ENCODE measurements at places on chromosomes 13 and 19.

DNA sequence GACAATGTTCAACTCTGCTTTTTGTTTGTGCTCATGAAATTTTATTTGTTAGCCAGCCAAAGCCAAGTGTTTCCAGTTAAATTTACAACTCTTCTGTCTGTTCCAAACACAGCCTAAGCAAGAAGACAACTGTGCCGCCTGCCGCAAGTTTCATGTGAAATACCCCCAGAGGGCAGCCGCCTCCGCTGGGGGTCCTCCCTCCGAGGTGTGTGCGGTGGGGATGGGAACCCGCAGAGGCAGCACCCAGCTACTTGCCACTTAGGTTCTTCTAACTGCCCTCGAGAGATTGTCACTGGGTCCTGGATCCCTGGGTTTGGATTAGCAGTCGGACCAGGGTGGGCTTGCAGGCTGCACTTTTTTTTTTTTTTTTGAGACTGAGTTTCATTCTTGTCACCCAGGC, 28.5 kb downstream of the ATP11A start:
- DNase-seq = no peak

GRCh38 chr13:113034451-113035212, 65.6 kb downstream of the MCF2L start:
- DNase-seq = no peak

- no peak for DNase-seq
These were observed 48.6 kb downstream of the FAM124A start for GRCh38 chr13:51270623-51271415.

DNA sequence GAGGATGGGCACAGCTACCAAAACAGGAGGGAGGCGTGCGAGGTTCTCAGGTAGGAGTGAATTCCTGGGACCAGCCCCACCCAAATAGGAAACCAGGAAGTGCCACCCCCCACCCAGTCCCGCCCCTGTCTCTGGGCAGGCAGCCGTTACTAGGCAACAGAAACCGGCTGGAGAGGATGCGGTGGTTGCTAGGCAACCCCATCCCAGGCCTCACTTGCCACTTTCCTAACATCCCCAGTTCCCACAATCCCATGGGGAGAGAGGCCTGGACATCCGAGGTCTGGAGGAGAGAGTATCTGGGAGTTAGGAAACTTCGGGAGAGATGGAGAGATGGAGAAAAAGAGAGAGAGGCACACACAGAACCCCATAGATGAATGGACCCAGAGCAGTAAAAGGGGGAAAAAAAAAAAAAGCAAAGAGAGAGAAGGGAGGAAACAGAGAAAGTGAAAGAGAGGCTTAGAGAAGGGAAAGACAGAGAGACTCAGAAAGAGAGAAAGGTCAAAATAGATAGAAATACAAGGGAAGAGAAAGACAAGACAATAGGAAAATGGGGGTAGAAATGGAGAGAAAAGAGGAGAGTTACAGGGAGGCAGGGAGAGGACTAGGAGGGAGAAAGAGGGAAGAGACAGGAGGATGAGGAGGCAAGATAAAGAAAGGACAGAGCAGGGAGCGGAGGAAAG, 3.8 kb downstream of the GRIK5 start:
- DNase-seq = no peak

DNA sequence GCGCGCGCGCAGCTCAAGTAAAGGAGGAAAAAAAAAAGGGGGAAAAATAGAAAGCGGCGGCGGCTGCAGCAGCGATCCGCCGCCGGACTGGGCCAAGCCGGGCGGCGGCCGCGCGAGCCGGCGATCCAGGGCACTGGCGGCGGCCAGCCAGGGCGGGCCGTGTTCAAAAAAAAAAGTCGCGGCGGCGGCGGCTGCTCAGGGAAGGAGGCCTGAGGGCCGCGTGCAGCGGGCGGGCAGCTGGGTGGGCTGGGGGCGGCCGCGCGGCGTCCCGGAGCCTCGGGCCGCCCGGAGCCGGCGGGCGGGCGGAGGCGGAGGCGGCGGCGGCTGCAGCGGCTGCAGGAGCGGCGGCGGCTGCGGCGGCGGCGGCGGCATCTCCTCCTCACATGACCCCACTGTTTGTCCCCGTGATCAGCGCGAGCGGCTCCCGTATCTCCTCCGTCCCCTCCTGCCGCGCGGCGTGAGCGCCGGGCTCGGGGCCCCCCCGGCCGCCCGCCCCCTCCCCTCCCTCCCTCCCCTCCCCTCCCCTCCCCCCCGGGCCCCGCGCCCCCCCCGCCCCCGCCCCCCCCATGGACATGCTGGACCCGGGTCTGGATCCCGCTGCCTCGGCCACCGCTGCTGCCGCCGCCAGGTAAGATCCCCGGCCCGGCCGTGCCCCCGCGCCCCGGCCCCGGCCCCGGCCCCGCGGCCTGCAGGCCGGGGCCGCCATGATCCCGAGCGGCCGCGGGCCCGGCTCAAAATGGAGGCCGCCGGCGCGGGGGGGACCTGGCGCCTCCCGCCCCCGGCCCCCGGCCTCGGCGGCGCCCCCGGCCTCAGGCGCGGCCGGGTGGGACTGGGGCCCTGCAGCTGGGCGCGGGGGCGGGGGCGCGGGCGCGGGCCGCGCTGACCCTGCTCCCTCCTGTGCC, at the start of gene USF2:
Gene USF2, plus strand, starts transcription at position 427 of the 902 bp plus-strand sequence. Its CDS starts 140 bp downstream, at position 567.
- peak; percentile 73 for DNase-seq

- peak; percentile 69 for DNase-seq
These were observed 89.5 kb upstream of the RFC3 start for GRCh38 chr13:33728271-33729037.

DNA sequence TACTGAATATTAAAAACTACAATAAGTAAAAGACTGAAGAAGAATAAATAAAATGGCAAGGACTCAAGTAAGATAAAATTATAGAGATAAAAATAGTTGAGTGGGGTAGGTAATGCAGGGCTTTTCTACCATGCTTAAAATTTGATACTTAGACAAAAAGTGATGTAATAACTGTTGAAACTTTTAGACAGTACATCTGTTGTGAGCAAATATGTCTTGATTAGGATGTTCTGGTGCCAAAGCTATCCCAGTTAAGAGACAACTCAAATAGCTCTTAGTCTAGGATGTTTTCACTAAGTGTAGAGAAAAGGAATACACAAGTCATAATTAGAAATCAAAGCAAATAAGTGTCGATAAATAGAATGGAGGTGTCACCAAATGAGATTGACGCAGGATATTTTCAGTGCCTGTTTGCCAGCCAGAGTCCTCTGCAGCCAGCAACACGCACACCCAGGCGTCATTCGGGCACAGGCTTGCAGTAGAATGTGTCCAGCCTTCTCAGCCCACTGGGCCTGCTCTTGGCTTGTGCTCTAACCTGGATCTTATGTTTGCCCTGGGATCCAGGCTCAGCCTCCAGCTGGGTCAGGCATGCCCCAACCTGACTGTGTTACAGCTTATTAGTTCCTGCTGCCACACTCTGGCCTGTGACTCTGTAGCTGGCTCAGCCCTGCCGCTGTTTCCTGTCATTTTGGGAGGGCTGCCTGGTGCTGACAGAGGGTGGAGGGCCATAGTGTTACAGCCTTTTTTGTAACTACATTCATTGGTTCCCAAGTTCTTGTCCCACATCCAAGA, 766.2 kb downstream of the PCDH17 start:
- no peak for DNase-seq

DNA sequence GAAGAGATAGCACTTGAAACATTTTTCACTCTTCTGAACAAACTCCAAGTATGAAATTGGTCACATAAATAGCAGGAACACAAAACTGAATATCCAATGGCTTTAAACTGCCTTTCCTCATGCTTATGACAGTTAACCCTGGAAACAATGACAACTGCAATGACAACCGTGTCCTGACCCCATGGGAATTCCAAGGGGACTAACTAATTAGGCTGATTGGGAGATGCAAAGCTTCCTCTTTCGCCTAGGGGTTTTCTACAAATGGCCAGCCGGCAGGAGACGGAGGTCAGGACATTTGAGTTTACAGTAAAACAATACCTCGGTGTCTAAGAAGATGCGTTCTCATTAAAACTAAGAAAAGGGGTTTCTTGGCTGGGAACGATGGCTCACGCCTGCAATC, 53.0 kb upstream of the URAD start:
- DNase-seq = no peak

DNA sequence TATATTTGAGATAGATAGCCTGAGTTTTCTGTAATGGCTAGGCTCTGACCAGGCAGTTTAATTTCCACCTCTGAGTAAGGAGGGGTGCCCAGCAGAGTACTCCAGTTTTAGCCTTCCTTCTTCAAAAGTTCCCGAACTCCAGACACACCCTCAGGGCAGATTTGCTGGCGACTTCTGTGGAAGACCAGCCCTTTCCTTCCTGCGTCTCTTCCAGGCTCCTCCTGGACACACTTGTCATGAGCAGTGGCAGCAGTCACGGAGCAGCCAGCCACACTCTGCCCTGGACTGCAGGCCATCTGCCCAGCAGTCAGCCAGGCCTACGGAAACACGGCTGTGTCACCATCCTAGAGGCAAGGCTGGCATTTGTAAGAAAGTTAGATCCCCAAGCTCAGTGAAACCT, 6.6 kb upstream of the FLT1 start:
- no peak for DNase-seq

GRCh38 chr13:44211704-44212346, 161.8 kb upstream of the SERP2 start:
- no peak for DNase-seq

DNA sequence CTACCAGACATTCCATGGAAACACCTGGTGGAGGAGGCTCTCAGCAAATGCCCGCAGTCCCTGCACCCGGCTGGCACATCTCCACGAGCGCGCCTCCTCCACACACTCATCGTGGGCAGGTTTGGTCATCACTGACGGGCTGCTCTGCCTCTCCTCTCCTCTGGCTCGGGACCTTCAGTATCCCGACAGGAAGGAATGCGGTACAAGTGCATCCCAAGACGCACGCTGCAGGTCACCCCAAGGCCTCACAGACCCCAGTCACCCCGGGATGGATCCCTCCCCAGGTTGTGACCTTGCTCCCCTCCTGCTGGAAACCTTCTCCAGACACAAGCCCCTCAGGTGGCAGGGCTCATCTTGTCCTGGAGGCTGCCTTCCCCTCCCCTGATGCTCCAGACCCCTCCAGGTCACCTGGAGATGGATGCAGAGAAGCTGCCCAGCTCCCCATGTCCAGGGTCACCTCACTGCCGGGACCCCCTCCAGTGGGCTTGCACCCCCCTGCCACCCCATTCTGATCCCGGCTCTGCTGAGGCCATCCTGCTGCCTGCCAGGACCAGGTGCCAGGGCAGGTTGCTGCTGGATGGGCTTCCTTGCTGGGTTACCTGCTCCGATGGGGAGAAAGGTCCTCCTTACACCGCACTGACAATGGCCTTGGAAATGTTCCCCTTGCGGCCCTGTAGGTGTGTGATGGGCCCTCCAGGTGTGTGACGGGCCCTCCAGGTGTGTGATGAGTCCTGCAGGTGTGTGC, 29.9 kb downstream of the C13orf46 start:
- no peak for DNase-seq

GRCh38 chr13:26964278-26965250, 204.0 kb upstream of the GPR12 start:
- no peak for DNase-seq

DNA sequence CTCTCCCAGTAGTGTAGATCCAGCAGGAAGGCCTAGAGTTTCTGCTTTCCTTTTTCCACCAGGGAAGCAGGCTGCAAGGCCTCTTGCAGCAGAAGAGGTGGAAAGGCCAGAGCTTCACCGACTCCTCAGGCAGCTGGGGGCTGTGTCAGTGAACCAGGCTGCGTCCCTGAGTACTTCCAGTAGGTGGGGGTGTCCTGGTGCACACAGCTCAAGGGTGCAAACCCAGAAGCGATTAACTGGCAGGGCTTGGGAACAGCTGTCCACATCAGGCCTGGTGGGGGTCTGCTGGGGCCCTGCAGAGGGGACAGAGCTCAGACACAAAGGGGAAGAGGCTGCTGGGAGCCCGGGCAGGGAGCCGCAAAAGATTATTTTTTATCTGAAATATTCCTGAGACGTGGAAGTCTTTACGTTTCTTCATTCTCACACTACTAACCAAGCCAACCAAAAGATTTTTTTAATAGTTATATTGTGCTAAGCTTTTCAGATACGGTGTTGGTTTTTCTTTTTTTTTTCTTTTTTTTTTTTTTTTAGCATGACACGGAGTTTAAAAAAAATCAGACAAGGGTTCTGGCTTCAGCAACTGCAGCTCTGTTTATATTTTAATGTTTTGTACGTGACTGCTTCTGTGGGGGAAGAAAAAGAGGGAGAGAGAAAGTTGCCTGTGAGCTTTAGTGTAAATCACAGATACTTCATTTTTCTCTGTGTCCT, 11.0 kb downstream of the TSHZ3 start:
- no peak for DNase-seq

DNA sequence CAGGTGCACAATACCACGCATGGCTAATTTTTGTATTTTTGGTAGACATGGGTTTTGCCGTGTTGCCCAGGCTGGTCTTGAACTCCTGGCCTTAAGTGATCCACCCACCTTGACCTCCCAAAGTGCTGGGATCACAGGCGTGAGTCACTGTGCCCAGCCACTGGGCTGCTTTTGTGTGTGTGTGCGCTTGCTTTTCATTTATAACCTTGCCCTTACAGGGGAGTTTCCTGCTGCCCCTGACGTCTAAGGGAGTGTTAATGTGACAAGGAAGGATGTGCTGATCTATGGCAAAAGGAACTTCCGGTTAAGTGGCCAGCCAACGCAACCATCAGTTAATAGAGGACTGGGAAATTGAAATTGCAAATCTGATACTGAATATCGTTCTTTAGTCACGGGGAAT, 57.7 kb downstream of the ING1 start:
- DNase-seq = no peak

DNA sequence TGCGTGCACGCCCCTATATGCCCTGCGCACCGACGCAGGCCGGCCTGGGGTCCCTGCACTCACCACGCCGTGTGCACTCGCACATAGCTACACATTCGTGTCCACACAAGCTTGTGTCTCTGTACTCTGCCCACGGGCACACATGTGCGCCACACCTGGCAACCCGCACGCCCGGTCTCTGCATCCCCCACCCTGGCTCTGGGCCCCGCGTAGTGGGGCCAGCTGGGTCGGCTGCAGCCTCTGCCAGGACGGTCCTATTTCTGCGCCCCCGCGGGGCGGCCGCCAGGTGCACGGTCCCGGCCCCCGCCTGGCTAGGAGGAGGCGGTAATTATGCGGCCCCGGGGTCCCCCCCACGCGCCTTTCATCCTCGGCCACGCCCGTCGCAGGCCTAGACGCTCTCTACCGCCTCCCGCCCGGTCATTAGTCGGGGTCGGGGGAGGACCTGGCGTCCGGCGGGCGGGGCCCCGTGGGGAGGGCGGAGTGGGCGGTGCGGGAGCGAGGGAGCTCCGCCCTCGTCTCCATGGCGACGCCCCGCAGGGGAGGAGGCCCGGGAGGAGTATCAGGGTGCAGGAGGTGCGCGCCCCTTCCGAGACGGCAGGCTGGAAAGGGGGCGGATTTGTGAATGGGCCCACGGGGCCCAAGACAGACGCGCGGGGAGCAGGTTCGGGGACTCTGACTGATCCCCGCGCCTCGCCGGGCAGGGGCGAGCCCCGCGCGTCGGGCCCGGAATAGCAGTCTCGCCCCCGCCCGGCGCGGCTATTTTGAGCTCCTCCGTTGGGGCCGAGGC, 2.8 kb upstream of the CIRBP start:
- DNase-seq = peak; percentile 88

GRCh38 chr19:55592391-55593090, 6.8 kb downstream of the FIZ1 start:
- no peak for DNase-seq

DNA sequence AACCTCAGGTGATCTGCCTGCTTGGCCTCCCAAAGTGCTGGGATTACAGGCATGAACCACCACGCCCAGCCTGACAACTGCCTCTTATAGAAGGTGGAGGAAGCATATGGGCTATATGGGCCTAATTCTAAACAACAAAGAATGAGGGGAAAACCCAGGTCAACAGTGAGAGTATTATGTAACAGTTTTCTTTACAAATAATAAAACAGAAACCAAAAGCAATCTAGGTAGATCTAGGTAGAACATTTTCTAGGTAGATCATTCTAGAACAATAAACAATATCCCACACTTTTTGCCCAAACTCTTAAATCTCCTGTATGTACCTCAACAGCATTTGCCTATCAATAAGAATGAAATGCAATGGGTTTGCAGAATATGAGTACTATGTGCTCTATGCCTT, 267.4 kb downstream of the ABCC4 start:
- DNase-seq = no peak

Measured in MM.1S (cell line).